ENCODE measurements at places on chromosomes 12 and 14.

DNA sequence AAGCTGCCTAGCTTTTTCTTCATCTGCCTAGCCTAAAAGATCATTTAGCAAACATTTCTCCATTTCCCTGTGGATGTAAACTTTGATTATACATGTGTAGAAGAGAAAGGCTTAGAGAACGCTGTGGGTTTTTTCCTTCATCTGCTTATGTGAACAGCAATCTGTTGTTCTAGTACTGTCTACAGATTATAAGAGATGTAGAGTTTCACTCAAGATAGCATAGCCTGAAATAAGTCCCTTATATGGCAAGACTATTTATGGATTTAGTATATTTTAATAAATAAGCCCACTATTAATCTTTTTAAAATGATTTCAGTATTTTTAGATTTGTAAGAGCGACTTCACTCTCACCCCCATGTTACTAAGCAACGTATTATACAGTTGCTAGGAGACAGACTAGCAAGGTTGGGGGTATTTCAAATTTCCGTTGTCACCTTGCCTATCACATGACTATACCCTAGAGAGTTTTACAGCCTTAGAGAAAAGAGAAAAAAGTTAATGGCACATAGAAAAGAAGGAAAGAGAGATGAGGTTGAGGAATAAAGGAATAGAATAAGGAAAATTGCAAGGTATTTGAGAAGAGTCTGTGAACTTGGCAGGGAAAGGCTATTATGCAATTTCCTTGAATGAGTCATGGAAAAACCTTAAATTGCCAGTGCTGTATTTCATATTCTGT is 12.2 kb upstream of the TUBA1A start:
- DNase-seq: no peak

DNA sequence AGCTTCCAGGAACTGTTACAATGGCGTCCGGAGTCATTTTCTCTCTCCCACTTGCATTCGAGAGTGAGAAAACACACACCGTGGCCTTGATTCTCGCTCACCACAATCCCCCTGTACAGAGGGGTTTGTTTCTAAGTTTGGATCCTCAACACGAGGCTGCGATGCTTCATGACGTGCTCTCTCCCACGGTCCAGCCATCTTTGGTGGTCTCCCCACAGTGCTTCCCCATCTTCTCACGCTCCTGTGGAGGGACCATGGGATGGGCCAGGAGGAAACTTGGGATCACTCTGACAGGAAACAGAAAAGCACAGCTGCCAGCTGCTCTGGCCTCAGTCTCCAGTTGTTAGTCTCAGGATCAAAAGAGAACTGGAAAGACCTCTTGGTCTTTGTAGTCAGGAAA is 28.1 kb downstream of the OR10P1 start:
- no peak for DNase-seq

DNA sequence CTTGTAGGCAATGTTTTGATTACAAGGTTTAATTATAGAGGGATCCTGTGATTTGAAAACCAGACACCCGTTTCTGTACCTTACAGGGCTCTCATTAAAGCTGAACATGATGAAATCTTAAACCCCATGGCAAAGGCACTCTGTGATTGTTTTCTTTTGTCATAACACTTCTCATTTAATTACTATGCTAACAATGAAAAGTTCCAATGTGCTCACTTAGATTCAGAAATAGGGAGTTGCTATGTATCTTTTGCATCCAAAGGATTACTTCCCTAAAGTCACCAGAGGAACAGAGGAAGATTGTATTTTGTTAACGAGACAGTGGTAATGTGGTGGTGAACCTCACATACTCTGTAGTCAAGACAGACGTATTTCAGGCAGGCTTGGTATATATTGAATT is 81.5 kb upstream of the MYF6 start:
- DNase-seq: no peak

GRCh38 chr12:50297027-50297426 is 13.7 kb upstream of the LIMA1 start:
- no peak for DNase-seq

GRCh38 chr12:21509768-21510167 is 8.2 kb downstream of the GOLT1B start:
- DNase-seq: no peak

- no peak for DNase-seq
Observed at GRCh38 chr12:41242603-41243002, 54.5 kb downstream of the PDZRN4 start.

GRCh38 chr14:37601865-37602264 is 6.4 kb downstream of the TTC6 start:
- DNase-seq: no peak

DNA sequence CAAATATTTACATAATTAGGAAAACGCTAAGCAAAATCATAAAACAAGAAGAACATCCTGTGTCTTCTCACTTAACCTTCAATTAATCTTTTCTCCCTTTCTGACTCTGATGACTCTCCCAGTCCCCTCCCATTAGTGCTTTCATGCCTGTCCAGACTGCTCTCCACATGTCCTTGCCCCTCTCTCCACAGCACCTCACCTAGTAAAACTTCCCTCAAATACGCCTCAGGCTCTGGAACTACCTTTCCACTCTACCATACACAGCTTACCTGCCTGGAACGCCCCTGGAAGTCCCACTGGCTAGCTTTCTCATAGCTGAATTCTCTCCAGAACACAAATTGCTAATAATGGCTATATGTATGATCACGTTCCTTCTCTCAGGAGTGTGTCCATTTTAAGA is 44.7 kb downstream of the SLC5A8 start:
- DNase-seq: no peak

All from femur (tissue), 1 donor.